ENCODE measurements at places on chromosomes 1 and 21.

DNA sequence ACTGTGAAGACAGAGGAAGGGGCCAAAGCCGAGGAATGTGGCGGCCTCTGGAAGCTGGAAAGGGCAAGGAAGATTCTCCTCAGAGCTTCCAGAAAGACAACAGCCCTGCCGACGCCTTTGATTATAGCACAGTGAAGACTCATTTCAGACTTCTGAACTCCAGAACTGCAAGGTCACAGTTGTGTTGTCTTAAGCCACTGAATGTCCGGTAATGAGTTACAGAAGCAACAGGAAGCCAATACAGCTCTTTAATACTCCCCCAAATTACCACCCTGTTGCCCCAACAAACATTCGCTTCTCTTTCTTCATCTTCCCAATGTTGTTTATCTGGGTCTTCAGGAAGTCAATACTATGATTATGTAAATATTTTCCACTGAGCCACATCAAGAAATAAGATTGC lies 44.0 kb downstream of the ETS2 start:
- DNase-seq: no peak

DNA sequence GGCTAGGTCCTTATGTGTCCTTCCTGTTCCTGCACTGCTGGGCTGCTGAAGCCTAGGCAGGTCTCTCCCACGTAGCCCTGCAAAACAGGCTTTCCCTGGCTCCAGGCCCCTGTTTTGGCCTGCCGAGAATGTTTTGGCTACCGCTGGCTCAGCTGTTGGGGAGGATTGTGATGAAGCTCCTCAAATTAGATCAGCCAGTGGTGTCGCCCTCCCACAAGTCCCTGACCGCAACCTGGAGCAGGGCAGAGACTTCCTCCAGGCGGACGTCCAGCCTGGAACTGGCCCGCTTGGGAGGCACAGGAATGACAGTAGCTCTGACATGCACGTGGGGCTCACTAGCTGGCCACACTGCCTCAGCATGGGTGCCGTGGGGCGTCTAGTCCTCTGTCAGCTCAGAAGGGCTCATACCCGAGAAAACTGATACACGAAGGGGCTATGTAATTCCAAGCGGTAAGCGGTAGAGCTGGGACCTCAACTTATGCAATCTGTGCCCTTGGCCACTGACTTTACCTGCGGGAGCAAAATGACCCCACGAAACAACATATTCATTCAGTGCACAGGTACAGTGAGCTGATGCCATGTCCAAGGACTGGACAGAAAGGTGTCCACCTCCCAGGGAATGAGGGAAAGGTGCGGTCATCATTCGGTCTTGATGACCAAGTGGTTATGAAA lies 26.6 kb downstream of the DHRS3 start:
- no peak for DNase-seq

- DNase-seq: no peak
Observed at GRCh38 chr21:38401191-38401926, 96.9 kb downstream of the ERG start.

- no peak for DNase-seq
Observed at GRCh38 chr21:27244352-27244751, 277.5 kb upstream of the ADAMTS5 start.

DNA sequence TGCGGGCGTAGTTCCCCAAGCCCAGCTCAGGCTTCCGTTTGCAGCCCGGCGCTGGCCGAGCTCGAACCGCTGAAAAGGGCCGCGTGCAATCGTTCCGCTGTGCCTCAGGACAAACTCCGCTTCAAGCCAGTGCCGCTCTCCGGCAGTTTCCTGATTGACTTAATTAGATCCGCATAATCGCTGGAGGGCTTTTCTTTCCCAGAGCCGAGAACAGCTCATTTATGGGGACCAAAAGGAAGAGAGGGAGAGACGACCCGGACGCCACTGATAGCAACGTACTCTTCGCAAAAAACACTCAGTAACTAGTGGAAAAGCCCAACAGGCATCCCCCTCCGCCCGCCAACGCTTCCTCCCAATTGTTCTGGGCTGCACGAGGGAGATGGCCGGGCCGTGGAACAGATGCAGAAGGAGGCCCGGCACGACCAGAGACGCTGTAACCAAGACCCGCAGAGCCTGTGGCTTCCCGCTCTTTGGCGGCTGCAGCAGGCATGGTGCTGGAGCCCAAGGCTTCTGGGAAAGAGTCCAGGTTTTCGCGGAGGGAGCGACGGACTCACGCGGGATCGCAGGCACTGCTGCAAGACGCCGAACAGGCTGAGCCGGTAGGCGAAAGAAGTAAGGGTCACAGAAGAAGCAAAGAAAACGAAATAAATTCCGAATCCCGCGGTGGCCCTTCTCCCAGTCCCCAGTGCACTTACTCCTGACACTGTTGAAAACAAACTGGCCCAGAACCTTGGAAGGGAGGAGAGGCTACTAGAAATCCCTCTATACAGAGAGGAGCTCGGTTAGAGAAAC lies 3.6 kb upstream of the FOXD2 start:
- DNase-seq: no peak

DNA sequence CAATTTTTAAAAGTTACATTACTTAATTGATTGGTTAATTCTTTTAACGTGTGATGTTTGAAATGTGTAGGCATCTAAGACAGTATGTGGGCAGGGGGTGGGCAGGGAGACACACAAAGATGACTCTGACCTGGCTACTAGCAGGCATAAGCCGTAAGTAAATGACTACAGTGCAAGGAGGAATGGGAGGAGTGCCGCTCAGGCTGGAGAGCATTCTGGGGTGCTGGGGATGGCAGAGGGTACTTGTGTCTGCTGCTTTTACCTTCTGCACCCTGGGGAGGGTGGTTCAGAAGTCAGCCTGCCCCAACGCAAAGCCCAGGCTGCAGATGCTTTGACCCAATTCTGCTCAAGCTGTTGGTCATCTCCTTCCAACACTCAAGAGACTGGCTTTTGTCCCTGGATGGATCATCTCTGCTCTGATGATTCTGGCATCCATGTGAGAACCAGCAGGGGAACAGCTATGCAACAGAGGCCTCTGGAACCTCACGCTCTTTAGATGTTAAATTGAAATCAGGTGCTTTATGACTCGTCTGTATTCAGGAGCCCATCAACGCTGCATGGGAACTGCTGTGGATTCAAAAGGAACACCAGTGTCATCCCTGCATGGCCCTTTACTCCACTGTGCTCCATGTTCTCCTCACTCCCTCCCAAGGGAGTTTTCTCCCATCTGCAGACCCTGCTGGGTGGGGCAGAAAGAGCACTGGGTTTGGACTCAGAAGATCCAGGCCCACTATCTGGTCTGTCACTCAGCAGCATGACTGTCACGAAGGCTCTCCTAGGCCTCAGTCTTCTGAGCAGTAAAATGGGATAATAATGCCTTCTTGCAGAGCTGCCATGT lies 78.8 kb downstream of the FAM78B start:
- no peak for DNase-seq

- DNase-seq: no peak
Observed at GRCh38 chr1:197235355-197235754, 32.7 kb upstream of the CRB1 start.

DNA sequence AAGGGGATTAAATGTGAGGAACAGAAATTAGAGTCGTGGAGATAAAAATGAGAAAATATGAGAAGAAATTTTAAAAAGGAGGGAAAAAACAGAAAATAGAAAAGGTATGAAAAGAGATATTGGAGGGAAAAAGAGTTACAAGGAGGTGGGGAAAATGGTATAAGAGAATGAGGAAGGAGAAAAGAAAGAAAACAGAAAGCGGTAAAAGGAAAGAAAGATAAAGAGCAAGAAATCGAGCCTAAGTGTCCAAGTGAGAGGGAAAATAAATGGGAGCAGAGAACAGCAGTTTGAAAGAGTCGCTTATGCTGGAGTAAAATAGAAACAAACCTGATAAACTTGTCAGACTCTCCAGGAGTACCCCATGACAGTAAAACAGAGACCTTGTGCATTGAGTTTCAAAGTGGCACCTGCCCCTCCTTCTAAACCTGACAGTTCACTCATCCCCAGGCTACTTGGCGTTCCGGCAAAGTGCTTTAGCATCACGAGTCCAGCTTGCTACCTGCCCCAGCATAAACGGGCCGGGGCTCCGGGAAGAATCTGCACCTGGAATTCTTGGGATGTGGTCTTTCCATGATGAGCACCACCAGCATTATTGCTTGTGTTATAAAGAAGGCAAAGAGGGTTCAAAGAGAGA lies 585 bp downstream of the NEGR1 start:
- DNase-seq: no peak

DNA sequence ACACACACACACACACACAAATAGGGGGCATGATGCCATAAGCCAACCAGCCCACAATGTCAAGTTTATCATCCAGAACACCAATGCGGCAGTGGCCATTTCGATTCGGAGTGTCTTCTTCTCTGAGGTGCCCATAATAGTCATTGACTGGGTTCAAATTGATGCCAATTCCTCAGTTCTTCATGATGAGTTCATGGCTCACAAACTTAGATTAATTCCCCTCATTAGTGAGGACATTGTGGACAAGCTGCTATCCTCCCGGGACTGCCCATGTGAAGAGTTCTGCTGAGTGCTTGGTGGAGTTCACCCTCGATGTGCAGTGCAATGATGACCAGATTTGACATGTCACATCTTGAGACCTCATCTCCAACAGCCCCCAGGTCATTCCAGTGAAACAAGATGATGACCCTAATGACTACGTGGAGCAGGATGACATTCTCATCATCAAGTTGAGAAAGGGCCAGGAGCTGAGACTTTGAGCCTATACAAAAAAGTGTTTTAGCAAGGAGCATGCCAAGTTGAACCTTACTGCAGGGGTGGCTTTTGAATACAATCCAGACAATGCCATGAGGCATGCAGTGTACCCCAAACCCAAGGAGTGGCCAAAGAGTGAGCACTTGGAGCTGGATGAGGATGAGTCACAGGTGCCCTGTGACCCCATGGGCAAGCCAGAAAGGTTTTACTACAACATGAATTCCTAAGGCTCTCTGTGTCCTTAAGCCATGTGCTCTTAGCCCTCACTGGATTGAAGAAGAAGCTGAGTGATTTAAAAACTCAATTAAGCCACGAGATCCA lies 211.6 kb upstream of the SAMSN1 start:
- DNase-seq: no peak

- DNase-seq: no peak
Observed at GRCh38 chr1:41713557-41714327, 205.0 kb downstream of the HIVEP3 start.

GRCh38 chr1:65036570-65037051 lies 70.3 kb upstream of the JAK1 start:
- DNase-seq: no peak

GRCh38 chr1:38071312-38072256 lies 25.0 kb upstream of the POU3F1 start:
- DNase-seq: no peak

GRCh38 chr1:2187619-2188018 lies 7.0 kb downstream of the FAAP20 start:
- no peak for DNase-seq

- DNase-seq: no peak
Observed at GRCh38 chr1:94698759-94699502, 121.2 kb upstream of the SLC44A3 start.

DNA sequence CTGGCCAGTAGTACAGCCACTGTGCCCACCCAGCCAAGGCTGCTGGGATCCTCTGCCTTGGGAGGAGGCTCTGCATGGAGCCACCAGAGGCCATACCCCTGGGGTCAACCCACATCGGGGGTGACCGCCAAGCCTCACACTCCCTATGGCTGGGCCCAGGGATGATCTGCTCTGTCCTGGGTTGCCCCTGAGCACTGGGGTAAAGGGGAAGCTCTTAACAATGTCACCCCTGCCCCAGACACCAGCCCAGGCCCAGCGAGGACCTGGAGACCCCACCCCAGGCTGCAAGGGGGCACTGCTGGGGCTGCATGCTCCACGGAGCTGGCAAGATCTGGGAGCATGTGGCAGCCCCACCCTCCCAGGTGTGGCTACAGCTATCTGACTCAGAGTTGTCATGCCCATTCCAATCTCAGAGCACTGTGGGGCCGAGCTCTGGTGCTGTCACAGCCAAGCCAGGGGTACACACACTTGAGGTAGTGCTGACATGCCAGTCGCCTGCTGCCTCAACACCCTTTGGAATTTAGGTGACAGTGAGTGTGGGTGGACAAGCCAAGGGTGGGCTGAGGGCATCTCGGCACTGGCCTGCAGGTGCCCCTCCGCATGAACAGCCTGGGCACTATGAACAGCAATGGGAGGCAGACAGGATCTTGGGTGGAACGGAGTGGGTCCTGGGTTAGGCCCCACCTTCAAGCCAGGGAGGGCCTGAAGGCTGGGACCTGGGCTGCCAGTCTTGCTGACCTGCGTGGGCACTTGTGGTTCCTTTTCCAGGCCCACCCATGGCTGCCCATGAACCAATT lies 427.7 kb downstream of the LRRIQ3 start:
- no peak for DNase-seq

DNA sequence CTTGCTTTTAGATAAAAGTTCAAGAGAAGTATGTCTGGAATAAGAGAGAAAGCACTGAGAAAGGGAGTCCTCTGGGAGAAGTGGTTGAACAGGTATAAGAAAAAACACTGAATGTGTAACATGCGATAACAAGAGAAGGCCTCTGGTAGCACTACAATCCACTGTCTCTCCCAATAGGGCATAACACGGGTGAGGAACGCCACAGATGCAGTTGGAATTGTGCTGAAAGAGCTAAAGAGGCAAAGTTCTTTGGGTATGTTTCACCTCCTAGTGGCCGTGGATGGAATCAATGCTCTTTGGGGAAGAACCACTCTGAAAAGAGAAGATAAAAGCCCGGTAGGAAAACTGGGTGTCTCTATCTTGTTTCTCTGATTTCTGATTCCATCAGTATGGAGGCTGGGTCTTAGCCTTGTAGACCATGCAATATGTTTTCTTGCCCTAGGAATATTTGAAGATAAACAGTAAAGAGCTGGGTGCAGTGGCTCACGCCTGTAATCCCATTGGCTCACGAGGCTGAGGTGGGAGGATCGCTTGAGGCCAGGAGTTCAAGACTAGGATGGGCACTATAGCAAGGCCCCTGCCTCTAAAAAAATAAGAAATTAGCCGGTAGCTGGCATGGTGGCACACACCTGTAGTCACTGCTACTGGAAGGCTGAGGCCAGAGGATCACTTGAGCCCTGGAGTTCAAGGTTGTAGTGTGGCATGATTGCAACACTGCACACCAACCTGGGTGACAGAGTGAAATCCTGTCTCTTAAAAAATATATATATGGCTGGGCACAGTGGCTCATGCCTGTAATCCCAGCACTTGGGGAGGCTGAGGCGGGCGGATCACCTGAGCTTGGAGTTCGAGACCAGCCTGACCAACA lies 40.4 kb downstream of the DAP3 start:
- no peak for DNase-seq

- DNase-seq: no peak
Observed at GRCh38 chr1:172398970-172399755, 21.3 kb upstream of the C1orf105 start.
